ENCODE measurements at places on chromosomes 1 and 21.

DNA sequence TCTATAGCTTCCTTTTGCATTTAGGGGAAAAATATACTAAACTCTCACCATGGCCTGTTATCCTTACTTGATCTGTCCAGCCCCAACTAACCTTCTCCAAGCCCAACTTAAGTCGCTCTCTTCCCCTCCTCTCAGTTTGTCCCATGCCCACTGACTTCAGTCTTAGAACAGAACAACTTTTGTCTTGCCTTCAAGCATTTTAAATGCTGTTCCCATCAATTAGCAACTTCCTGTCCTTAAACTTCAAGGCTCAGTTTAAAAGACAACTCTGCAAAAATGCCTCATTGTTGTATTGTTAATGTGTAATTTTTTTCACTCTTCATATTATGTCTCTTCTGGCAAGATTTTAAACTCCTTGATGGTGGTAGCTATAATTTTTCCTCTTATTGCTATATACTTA is 526.9 kb downstream of the NEGR1 start:
- DNase-seq: no peak

- DNase-seq: no peak
Observed at GRCh38 chr1:17089506-17089905, 29.7 kb downstream of the PADI2 start.

DNA sequence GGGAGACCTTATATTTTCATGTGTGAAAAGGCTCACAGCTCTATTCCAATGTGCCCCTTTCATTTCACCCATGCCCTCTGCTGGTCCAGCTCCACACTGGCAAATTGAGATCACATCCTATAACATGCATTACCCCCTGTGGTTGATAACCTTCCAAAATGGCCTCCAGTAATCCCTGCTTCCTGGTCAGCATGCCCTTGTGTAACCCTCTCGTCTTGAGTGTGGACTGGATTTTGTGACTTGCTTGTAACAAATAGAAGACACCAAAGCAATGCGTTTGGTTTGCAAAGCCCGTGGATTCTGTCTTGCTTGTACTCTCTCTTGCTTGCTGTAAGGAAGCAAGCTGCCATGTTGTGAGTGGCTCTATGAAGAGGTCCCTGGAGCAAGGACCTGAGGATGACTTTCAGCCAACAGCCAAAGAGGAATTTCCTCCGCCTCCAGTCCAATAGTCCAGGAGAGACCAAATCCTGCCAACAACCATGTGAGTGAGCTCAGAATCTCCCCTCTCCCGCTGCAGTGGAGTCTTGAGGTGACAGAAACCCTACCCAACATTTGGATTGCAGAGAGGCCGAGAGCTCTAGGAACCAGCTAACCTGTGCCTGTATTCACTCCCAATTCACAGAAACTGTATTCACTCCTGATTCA is 17.4 kb downstream of the KCNA10 start:
- no peak for DNase-seq

GRCh38 chr1:64492424-64492823 is 22.5 kb downstream of the CACHD1 start:
- no peak for DNase-seq

DNA sequence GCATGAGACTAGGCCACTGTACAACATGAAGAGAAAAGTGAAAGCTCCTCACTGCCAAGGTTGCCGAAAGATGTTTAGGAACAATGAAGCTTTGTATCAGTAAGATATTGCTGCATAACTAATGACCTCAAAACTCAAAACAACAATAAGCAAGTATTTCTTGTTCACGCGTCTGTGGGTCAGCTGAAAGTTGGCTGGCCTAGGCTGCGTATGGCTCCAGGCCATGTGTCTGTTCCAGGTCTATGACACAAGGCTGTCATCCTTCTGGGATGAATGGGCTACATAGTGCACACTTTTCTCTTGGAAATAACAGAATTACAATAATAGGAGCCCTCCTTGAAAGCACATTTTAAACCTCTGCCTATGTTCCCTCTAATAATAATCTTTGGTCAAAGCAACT is 515.9 kb downstream of the PLPP3 start:
- DNase-seq: no peak

DNA sequence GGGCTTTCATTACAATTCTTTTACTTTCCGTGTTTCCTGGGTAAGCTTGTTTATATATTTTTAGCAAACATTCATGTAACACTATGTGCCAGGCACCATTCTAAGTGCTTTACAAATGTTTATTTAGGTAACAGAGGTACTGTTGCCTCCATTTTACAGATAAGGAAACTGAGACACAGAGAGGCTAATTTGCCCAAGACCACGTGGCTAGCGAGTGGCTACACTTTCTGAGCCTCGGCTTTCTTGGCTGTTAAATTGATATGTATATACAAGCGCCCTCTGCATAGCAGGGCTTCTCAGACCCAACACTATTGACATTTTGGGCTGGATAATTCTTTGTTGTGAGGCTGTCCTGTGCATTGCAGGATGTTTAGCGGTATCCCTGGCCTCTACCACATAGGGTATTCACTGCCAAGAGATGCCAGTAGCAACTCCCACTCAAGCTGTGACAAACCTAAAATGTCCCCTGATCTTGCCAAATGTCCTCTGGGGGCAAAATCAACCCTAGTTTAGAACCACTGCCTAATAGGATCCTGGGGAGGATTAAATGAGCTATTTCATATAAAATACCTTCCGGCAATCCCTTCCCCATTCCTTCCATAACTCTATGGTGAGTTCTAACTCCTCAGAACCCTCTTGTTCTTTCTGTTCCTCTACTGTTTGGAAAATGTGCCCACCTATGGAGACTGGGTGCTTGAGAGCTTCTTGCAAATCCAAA is 17.2 kb upstream of the ID3 start:
- no peak for DNase-seq

GRCh38 chr1:229753764-229754551 is 127.9 kb downstream of the URB2 start:
- DNase-seq: no peak

- DNase-seq: no peak
Observed at GRCh38 chr1:181392613-181393220, 90.6 kb upstream of the CACNA1E start.

DNA sequence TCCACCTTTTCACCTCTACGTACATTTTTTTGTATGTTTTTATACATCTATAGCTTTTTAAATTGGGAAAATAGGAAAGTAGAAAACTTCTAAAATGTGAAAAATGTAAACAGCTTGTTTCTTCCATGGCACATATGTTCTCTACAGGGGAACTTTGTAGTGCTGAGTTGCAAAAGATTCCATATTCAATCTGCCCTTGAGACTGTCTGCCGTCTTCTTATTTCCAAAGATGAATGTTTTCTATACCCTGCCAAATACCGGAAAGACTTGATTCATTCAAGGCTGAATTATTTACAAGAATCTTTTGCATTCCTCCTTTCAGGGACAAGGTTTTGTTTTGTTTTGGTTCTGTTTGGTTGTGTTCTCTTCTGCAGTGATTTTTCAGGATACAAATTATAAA is 1334.5 kb upstream of the ADGRL4 start:
- no peak for DNase-seq

- no peak for DNase-seq
Observed at GRCh38 chr1:150372580-150372979, 8.6 kb downstream of the RPRD2 start.

GRCh38 chr1:3304246-3304645 is 150.2 kb upstream of the ARHGEF16 start:
- DNase-seq: no peak

DNA sequence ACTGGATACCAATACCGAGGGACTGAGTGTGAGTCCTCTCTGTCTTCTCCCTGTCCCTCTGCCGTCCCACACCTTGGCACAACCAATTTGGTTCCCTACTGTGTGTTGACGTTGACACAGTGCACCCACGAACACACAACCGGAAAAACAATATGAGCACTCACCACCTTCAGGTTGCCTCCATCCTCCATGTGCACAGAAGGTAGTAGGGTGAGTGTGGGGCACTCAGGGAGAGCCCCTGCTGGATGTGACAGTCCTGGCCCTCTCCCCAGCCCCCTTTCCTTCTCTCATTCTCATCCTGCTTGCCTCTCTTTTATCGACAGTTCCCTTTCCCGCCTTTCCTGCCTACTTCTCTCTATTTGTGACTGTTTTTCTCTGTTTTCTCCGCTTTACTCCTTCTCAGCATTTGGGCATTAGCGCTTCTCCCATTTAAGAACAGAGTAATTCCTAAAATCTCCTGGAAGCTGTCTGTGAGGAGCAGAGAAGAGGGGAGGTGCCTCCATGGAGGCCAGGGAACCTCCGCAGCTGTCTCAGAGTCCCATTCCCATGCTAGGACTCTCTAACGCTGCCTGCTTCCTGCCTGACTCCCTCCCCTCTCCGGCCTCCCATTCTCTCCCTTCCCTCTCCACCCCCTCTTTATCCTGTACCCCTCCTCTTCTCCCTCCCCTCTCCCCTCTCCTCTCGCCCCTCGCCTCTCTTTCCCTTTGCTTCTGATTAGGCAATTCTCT is 16.4 kb downstream of the CADM3 start:
- DNase-seq: no peak

DNA sequence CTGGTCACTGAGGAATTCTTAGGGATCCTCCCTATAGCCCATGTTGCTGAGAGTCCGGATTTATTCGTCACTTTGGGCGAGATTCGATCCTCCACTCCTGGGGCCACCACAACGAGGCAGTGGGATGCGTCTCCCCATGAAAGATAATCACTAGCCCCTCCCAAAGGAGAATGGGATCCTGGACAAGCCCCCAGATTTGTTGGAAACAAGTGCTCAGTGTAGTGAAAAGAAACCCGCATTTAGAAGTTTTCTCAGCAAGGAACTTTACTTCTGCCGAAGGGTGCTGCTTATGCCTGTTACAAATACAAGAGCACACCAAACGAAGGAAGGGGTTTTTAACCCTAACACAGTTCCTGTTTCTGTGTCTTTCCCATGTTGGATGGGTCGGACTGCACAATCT is 83.3 kb downstream of the ZFYVE9 start:
- DNase-seq: no peak

GRCh38 chr1:91827087-91827458 is 58.9 kb downstream of the TGFBR3 start:
- DNase-seq: no peak

All from stimulated activated naive CD8-positive, alpha-beta T cell treated with anti-CD3 and anti-CD28 coated beads, Interleukin-15, amount 100 ng/mL, for 72 hours (primary cell).